Endothelial cell of umbilical vein (primary cell): ENCODE measurements at places on chromosomes 11 and 22. TPM values are rescaled to one million over a fixed set of nuclear protein-coding genes. Genes with fewer than 3 reads are reported as not detected.

SLC7A4 gene
- not detected in 2 replicates for total RNA-seq

GLB1L2 gene
- total RNA-seq, result 0.28 and 0.55 TPM in 2 replicates

OR8B3 gene
- not detected in 2 replicates for total RNA-seq

LMO2 gene
- total RNA-seq, result 62.4 and 66.8 TPM in 2 replicates

LARGE1 gene
- 4.4 TPM in 2 replicates for total RNA-seq

ZP1 gene
- not detected in 2 replicates for total RNA-seq
